ENCODE measurements at places on chromosomes 7 and 10. TPM values are rescaled to one million over a fixed set of nuclear protein-coding genes. Genes with fewer than 3 reads are reported as not detected.

GRCh38 chr10:5404208-5405041, at the start of gene TUBAL3:
TUBAL3 (minus strand) TSS chr10:5404828; CDS start chr10:5404792, 36 bp downstream.
- H3K4me3 ChIP-seq = no peak within 1 kb of the TSS
- H3K4me1 ChIP-seq = no peaks in the 10 kb centered on the region
- no peak for DNase-seq
- H3K36me3 ChIP-seq = no peaks in the 10 kb centered on the region
- H3K27me3 ChIP-seq = no peaks in the 10 kb centered on the region
- no peak within 1 kb of the TSS for H3K27ac ChIP-seq

- no peaks in the 10 kb centered on the region for H3K27me3 ChIP-seq
- no peak overlapping the region for H3K27ac ChIP-seq
- no peak overlapping the region for H3K4me3 ChIP-seq
- no peak for DNase-seq
- no peaks in the 10 kb centered on the region for H3K4me1 ChIP-seq
- no peaks in the 10 kb centered on the region for H3K36me3 ChIP-seq
These were observed 206.7 kb downstream of the HDAC9 start for GRCh38 chr7:18702071-18702829.

- no peak overlapping the region for H3K27ac ChIP-seq
- H3K27me3 ChIP-seq = no peaks in the 10 kb centered on the region
- H3K4me3 ChIP-seq = no peak overlapping the region
- H3K36me3 ChIP-seq = no peaks in the 10 kb centered on the region
These were observed 58.6 kb downstream of the PROSER2 start for GRCh38 chr10:11881477-11882417.

GRCh38 chr10:28327491-28327880, 24.6 kb upstream of the MPP7 start:
- no peaks in the 10 kb centered on the region for H3K27me3 ChIP-seq
- peaks cover 16% of the 10 kb centered on the region for H3K4me1 ChIP-seq
- H3K27ac ChIP-seq = no peak overlapping the region
- H3K36me3 ChIP-seq = no peaks in the 10 kb centered on the region
- DNase-seq = no peak

- H3K4me3 ChIP-seq = no peak overlapping the region
- no peaks in the 10 kb centered on the region for H3K27me3 ChIP-seq
- DNase-seq = no peak
- H3K36me3 ChIP-seq = no peaks in the 10 kb centered on the region
- H3K4me1 ChIP-seq = no peaks in the 10 kb centered on the region
These were observed 6.8 kb upstream of the AGR2 start for GRCh38 chr7:16811551-16811950.

- peaks cover 74% of the 10 kb centered on the region for H3K27me3 ChIP-seq
- H3K4me3 ChIP-seq = no peak overlapping the region
- no peak for DNase-seq
- H3K36me3 ChIP-seq = no peaks in the 10 kb centered on the region
These were observed 612 bp upstream of the SLC18A3 start for GRCh38 chr10:49609283-49610113.

The NPY4R gene
- total RNA-seq = not detected

- no peak overlapping the region for H3K27ac ChIP-seq
- no peaks in the 10 kb centered on the region for H3K36me3 ChIP-seq
- H3K4me3 ChIP-seq = no peak overlapping the region
- H3K4me1 ChIP-seq = no peaks in the 10 kb centered on the region
- no peak for DNase-seq
These were observed 46.9 kb upstream of the KMT2E start for GRCh38 chr7:104967088-104967487.

GRCh38 chr10:92207061-92207460, 83.8 kb downstream of the CPEB3 start:
- no peak for DNase-seq
- no peaks in the 10 kb centered on the region for H3K36me3 ChIP-seq
- H3K27me3 ChIP-seq = no peaks in the 10 kb centered on the region
- H3K4me3 ChIP-seq = no peak overlapping the region
- peaks cover 37% of the 10 kb centered on the region for H3K4me1 ChIP-seq
- H3K27ac ChIP-seq = no peak overlapping the region

DNA sequence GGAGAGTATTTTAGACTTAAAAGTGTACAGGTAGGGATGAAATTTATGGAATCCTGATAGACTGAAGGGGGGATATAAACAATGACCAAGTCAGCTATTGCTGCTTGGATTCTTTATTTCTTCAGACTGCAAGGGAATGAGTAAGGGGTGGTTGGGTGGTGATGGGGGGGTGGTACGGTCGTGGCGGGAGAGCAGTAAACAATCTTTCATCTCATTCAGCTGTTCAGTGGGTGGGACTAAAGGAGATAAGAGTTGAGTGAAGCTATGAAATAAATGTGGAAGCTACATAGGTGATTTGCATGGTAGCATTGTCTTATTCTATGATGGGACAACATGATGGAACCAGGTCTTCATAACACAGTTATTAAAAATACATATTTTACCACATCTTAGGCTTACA, 1.8 kb downstream of the SEPTIN7 start:
- DNase-seq = no peak
- H3K27ac ChIP-seq = no peak overlapping the region
- no peaks in the 10 kb centered on the region for H3K27me3 ChIP-seq
- H3K4me3 ChIP-seq = peak overlapping the region; percentile 89

GRCh38 chr7:70042533-70042932, 444.3 kb downstream of the AUTS2 start:
- H3K27me3 ChIP-seq = no peaks in the 10 kb centered on the region
- H3K27ac ChIP-seq = peak overlapping the region; percentile 63
- no peaks in the 10 kb centered on the region for H3K4me1 ChIP-seq
- no peaks in the 10 kb centered on the region for H3K36me3 ChIP-seq
- DNase-seq = no peak

- peaks cover 3% of the 10 kb centered on the region for H3K27me3 ChIP-seq
- H3K4me1 ChIP-seq = no peaks in the 10 kb centered on the region
- no peak overlapping the region for H3K4me3 ChIP-seq
- DNase-seq = no peak
- no peak overlapping the region for H3K27ac ChIP-seq
These were observed 199.1 kb upstream of the PRKCQ start for GRCh38 chr10:6778992-6779701.

- H3K36me3 ChIP-seq = no peaks in the 10 kb centered on the region
- no peak for DNase-seq
- peak overlapping the region; percentile 80 for H3K27ac ChIP-seq
- no peaks in the 10 kb centered on the region for H3K27me3 ChIP-seq
- peak overlapping the region; percentile 50 for H3K4me3 ChIP-seq
These were observed 29.7 kb upstream of the GPAM start for GRCh38 chr10:112213098-112213823.

- no peaks in the 10 kb centered on the region for H3K27me3 ChIP-seq
- no peak overlapping the region for H3K4me3 ChIP-seq
- H3K36me3 ChIP-seq = no peaks in the 10 kb centered on the region
- no peak for DNase-seq
These were observed 595.6 kb downstream of the GRM8 start for GRCh38 chr7:126657137-126657536.

The AGMO gene
- total RNA-seq = 0.34 TPM

The TMEM176A gene
- 28.0 TPM for total RNA-seq

DNA sequence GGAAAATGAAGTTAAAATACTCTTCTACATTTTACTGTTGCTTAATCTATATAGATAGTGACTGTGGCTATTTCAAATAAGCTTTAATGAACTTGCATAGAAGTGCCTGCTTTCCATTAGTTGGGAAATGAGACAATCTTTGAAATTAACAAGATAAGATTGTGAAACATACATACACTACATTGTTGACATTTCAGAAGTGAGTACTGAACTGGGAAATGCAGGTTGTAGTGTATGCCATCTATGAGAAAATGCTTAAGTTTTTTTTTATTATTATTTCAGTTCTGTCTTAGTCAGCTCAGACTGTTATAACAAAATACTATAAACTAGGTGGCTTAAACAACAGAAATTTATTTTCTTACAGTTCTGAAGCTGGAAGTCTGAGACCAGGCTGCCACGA, 49.6 kb upstream of the CSTF2T start:
- DNase-seq = no peak
- no peaks in the 10 kb centered on the region for H3K4me1 ChIP-seq
- no peak overlapping the region for H3K27ac ChIP-seq
- no peak overlapping the region for H3K4me3 ChIP-seq
- H3K36me3 ChIP-seq = no peaks in the 10 kb centered on the region

The OR2A42 gene
- total RNA-seq = not detected

DNA sequence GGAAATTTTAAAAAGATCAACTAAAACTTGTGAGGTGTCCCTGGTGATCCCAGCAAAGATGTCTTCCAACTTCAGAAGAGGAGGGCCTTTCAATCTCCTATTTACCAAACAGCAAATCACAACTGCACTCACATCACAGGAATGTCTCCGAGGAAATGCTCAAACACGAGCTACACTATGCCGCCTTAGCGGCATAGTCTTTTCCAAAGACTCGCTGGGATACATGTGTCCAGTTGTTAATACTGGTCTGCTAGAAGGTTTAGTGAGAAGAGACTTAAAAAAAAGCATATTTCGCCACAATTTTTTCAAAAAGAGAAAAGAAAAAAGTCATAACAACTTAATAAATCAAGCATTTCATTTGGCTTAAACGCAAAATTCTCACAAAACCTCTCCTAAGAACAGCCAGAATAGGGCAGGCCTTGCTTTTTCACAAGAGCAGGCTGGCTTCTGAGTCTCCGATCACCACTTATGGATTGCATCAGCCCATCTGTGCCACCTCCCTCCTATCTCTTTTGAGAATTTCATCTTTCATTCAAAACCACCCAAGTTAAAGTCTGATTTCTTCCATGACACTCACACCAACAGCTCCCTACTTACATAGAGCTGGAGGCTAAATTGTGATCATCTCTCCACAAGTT, 66.1 kb downstream of the GNA12 start:
- H3K27ac ChIP-seq = no peak overlapping the region
- no peak for DNase-seq
- no peaks in the 10 kb centered on the region for H3K4me1 ChIP-seq
- H3K36me3 ChIP-seq = no peaks in the 10 kb centered on the region
- H3K4me3 ChIP-seq = no peak overlapping the region

GRCh38 chr10:119421891-119422681, 120.4 kb downstream of the RGS10 start:
- H3K4me3 ChIP-seq = no peak overlapping the region
- peaks cover 9% of the 10 kb centered on the region for H3K36me3 ChIP-seq
- no peaks in the 10 kb centered on the region for H3K27me3 ChIP-seq
- peak; percentile 58 for DNase-seq

DNA sequence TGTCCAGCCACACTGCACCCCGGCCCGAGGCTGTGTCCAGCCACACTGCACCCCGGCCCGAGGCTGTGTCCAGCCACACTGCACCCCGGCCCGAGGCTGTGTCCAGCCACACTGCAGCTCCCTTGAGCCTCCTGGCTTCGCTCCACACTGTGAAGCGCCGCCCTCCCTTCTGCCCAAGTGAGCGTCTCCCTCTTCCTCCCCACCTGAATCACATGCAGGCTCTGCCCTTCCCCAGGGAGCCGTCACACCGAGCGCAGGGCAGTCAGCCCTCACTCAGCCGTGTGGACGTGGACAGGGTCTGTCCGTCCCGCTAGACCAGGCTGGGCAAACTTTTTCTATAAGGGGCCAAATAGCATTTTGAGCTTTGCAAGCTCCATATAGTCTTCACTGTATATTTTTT, 27.6 kb downstream of the CFAP46 start:
- no peaks in the 10 kb centered on the region for H3K36me3 ChIP-seq
- H3K27ac ChIP-seq = no peak overlapping the region
- no peak for DNase-seq
- H3K4me3 ChIP-seq = no peak overlapping the region
- no peaks in the 10 kb centered on the region for H3K4me1 ChIP-seq

- H3K27ac ChIP-seq = peak overlapping the region; percentile 84
- H3K36me3 ChIP-seq = peaks cover 18% of the 10 kb centered on the region
- peak overlapping the region; percentile 53 for H3K4me3 ChIP-seq
- H3K27me3 ChIP-seq = no peaks in the 10 kb centered on the region
These were observed 166.3 kb downstream of the NEURL1 start for GRCh38 chr10:103659674-103660363.

The MMD2 gene
- total RNA-seq = not detected

GRCh38 chr10:11824376-11824775, 1.2 kb downstream of the PROSER2 start:
- DNase-seq = no peak
- H3K4me1 ChIP-seq = no peaks in the 10 kb centered on the region
- peaks cover 18% of the 10 kb centered on the region for H3K27me3 ChIP-seq
- no peaks in the 10 kb centered on the region for H3K36me3 ChIP-seq
- no peak overlapping the region for H3K4me3 ChIP-seq
- H3K27ac ChIP-seq = no peak overlapping the region
